Thoracic aorta (tissue), 2 donors: ENCODE measurements at places on chromosomes 4 and X.
A peak's percentile ranks its signal among the peaks of the same experiment; 100 is the strongest.

- DNase-seq, result no peak
Observed at GRCh38 chr4:180356766-180357165, 1886.4 kb upstream of the TENM3 start.

- no peak for DNase-seq
Observed at GRCh38 chrX:69028006-69028760, 137.1 kb downstream of the PJA1 start.

DNA sequence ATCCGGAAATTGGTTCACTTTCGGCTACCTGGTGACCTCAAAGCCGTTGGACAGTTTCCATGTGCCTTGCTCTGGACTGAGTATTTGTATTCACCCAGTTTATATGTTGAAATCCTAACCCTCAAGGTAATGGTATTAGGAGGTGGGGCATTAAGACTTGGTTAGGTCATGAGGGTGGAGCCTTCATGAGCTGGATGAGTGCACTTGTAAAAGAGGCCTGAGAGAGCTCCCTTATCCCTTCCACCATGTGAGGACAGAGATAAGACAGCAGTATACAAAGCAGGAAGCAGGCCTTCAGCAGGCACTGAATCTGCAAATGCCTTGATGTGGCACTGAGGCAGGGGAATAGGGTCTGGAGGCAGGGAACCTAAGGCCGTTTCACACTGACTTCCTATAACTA is 5.3 kb upstream of the OPHN1 start:
- no peak for DNase-seq

DNA sequence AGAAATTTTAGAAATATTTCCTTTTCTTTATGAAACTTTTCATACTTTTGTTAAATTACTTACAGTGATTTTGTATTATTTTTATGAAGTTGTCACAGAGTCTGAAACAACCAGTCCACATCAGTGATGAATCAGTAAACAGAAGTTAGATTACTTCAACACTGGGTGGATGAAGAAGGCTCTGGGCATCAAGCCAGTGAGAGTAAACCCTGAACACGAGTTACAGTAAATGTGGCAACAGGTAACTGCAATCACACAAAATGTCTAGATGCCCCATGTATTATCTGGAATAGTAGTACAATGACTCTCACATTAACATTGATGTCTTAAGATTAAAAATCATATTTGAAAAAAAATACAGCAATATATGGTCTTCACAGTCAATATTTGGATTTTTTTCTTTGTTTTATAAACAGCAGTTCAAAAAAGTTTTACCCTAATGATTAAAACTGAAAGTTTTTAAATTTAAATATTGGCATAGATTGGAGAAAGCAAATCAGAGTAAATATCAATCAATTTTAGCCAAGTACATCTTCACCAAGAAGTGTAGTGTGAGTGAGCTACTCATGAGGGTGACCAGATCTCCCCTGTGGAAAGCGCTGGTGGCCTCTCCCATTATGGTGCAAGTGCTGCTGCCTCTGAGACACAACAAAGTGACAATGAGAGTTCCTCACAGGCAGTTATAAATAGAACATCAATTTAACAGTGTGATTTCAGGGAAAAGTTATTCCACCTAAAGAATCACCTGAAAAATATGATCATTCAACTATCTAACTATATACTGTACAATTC is 63.2 kb upstream of the UGT2B7 start:
- DNase-seq, result no peak

DNA sequence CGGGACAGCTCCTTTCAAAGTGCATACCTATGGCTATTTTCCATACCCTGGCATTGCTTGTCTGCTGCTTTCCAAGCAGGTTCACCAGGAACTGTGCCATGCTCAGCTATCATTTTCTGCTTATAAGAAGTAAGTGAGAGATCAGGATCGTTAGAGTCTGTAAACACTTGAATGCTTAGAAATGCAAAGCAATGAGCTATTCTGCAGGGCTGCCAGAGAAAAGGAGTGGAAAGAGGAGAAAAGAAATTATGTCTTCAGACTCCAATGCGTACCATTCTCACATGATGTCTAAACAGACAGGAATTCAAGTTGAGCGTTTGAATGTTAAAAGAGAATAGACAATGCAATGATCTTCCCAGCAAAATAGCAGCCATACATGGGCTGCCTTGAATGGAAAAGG is 245.5 kb upstream of the SLC7A11 start:
- no peak for DNase-seq

DNA sequence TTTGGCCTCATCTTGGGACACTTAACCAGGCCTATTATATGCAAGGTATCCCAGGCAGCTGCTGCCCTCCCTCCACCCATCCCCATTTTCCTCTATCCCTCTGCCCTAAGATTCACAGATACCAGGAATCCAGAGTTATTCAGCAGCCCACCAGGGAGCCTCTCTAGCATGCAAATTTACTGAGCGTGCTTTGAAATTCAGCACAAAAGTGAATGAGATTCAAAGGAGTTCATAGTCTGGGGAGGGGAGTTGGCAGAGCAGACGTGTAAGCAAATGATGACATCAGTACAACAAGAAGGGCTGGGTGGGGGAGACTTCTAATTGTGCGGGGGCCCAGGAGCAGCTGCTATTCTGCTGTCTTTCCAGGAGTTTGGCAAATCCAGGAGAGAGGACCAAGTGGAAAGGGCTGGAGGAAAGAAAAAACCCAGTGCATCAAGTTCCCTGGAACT is 1.7 kb upstream of the MTM1 start:
- DNase-seq, result no peak

DNA sequence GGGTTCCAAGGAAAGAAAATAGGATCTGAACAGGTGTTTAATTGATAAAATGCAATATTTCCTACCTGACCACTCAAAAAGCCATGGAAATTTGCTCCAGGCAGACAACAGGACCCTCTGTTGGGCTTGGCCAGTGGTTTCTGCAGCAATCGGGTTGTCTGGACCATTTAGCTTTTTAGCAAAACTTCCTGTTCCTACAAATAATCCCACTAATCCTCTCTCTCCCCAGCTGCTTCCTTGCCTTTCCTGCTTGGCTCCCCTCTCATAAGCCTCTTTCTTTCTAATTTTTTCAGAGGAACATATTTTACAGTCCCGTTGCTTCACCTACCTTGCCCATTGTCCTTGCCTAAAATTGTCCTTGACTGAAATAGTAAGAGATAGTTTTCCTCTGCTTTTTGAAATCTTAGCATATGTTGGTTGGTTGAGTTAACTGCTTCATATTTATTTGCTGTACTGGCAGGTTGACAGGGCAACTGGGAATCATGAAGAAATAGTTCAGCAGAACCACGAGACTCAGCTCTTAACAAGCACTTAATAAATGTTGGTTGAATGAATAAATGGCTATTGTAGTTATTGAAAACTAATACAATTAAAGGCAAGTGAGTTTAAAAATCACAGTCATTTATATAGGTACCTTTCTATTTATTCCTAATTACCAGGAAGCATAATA is 259.8 kb downstream of the KCNIP4 start:
- no peak for DNase-seq

DNA sequence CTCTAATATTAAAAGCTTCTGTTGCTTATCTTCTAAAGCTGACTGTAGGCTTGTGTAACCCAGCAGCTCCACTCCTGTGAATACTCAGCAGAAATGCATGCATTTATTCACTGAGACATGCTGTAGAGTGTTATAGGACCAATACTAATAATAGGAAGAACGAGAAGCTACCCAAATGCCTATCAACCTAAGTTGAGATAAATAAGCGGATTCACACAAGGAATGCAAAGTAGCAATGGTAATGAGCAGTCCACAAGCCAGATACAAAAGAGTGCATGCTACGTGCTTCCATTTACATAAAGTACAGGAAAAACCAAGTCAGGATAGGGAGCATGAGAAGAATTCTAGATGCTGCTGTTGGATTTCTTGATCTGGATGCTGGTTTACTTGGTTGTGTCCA is 155.9 kb downstream of the AASDH start:
- no peak for DNase-seq

- no peak for DNase-seq
Observed at GRCh38 chr4:17851959-17852358, 41.2 kb downstream of the NCAPG start.

DNA sequence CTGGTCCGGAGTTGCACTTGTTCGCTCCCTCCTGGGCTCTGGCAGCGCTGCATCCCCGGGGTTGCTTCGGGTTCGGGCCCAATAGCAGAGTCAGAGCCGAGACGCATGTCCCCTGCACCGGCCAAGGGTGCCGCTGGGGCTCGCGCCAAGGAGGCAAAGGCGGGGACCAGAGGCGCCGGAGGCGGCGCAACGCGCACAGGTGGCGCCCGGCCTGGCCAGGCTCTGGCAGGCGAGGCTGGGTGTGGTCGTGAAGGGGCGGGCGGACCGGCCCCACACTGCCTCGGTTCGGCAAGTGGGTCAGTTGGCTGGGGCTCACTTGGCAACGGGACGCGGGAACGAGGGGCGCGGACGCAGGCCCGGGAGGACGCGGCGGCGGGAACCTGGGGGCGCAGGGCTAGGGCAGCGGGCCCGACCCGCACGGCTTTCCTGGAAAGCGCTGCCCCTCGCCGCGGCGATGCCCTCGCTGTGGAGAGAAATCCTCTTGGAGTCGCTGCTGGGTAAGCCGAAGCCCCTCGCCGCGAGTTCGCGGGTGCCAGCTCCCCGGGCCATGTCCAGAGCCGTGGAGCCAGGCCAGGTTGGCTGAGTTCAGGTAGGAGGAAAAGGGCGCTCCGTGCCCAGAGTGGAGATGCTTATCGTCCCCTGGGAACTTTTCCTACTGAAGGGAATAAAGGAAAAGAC is at the start of gene CWH43:
CWH43 (plus strand) TSS at position 300 of the 678 bp plus-strand sequence; CDS start at position 455, 155 bp downstream.
- DNase-seq, result no peak

GRCh38 chrX:40385256-40385655 is 195.5 kb upstream of the ATP6AP2 start:
- DNase-seq, result no peak

DNA sequence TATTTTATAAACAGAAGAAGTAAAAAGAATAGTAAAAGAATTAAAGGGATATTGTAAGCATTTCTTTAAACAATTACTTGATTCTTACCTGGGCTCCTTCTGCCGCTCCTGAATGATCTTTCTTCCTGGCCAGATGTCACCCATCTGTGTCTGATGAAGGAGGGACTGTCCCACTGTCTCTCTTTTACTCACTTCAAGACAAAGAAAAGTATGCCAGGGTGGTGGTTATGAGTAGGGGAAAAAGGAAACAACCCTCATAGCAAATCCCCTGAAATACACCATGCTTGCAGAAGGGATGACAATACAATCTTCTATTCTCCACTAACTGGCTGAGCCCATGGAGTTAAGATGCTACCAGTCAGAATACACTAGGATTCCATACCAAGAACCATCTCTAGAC is 31.1 kb downstream of the SYTL4 start:
- no peak for DNase-seq

GRCh38 chr4:139144161-139144859 is 32.7 kb downstream of the ELF2 start:
- no peak for DNase-seq

DNA sequence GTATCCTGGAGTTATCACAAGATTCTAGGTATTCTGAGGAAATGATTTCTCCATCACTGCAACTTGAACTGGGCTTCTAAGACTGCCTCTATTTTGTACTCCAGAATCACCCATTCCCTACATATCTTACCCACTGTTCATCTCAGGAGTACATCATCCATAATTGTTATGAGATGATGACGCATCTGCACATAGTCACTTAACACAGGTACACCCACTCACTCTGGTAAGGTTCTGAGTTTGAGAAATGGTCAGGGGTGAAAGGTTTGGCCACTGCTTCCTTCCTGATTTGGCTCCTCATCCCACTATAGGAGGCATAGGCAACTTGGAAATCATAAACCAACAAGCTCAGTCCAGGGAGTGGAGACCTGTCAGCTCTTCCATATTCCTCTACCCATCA is 143.9 kb downstream of the GLRA2 start:
- DNase-seq, result no peak

DNA sequence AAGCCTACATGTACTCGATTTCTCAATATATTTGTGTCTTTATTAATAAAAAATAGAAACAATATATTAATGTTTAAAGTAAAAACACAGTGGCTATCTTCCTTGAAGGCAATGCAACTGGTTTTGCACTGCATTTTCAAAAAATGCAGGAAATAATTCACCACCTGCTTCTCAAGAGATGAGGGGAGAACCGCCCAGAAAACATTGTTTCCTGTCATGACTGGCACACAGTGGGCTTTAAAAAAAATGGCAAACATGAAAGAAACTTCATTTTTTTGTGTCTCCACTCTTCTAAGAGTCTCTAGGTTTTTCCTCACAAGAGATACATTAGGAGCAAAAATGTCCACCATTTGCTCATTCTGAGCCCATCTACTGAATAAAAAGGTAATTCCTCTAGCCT is 50.8 kb upstream of the C4orf50 start:
- no peak for DNase-seq

GRCh38 chrX:50103866-50104566 is 96.8 kb downstream of the AKAP4 start:
- no peak for DNase-seq

GRCh38 chr4:101286663-101287062 is 60.7 kb downstream of the PPP3CA start:
- no peak for DNase-seq

DNA sequence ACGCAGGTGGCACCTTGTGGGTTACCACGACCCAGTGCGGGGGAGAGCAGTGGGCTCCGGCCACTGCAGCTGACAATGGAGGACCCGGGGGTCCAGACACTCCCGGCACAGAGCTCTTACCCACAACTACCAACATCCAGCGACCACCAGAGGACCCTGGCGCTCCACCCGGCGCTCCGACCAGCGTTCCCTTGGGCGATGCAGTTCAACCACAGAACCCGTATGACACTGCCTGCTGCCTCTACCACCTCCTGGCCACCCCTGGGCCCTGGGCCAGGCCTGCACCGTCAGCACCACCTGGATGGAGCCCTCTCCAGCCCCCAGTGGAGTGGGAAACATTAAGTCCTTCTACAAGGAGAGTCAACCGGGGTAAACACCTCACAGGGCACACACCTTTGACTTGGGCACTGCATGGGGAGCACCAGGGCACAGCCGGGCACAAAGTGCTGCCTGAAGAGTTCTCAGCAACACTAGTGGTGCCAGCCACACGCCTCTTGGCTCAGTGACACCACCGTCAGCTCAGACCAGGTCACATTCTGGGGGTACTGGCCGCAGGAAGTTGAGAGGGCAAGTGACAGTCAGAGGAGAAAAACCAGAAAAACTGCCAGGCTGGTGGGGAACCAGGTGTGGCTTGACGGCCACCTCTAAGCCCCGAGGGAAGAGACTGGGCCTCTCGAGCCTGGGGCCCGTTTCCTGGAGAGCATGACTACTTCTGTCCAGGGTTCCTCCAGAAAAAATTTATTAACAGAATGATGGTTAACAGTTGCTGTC is 2.6 kb downstream of the CTBP1 start:
- no peak for DNase-seq

GRCh38 chr4:24032371-24032989 is 142.6 kb upstream of the PPARGC1A start:
- no peak for DNase-seq

- DNase-seq, result peak; percentile 1
Observed at GRCh38 chr4:2938906-2939305, 24.3 kb downstream of the NOP14 start.

- DNase-seq, result no peak
Observed at GRCh38 chr4:126058596-126058995, 743.8 kb downstream of the FAT4 start.

GRCh38 chr4:173362666-173363065 is 8.1 kb upstream of the SAP30 start:
- no peak for DNase-seq

- DNase-seq, result no peak
Observed at GRCh38 chr4:157934151-157934550, 238.7 kb downstream of the GASK1B start.

- DNase-seq, result no peak
Observed at GRCh38 chr4:88295656-88296055, 11.3 kb upstream of the PPM1K start.
